ENCODE measurements at places on chromosomes 2 and 18.

DNA sequence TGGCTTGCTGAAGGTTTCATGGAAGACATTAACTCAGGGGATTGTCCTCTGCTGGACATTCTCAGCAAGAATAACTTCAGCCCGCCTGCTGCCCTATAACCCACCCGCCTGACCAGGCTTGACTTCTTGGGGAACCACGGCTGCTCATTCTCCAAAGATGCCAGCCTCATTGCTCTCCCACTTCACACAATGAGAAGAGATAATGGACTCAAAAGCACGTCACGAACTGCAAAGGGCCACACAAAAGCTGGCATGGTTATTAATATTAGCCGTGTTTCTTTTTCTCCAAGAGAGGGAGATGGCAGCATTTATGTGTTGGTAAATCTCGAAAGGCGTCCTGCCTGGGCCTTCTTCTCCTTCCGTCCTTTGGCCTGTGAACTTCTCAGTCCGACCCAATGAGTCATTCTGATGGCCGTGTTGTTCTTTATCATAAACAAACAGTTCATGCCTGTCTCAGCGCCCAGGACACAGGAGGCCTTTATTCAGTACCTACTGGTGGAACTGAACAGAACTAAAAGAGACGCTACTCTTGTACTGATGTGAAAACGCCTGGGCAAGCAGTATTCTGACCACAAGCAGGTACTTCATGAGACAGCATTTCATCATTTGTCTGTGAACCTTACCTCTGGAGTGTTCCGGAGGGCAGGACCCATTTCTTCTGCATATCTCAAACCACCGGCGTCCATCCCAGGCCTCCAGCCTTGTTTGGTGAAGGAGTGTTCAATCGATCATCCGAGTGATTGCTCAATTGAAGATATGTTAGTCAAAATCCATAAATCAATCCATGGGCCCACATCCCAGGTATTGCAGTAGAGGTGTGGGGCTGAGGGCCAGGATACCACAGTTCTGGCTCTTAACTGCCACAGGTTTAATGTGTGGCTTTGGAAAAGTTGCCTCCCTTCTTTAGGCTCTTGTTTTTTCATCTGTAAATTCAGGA is 25.1 kb upstream of the KLHL29 start:
- no peak for DNase-seq

DNA sequence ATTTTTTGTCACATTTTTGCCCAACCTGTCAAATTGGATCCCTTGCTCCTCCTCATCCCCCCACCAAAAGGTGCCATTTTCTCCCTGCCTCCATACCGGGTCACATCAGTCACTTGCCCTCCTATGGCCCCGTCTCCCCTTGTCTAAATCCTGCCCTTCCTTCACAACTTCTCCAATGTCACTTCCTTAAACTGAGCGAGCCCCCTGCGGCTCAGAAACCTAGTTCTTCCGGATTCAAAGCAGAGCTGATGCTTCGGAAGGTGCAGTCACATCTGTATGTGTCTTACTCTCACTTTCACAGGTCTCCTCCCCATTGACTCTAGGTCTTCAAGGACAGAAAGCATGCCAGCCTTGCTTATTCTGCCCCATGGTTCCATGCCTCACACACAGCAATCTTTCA is 22.1 kb downstream of the TNP1 start:
- no peak for DNase-seq

DNA sequence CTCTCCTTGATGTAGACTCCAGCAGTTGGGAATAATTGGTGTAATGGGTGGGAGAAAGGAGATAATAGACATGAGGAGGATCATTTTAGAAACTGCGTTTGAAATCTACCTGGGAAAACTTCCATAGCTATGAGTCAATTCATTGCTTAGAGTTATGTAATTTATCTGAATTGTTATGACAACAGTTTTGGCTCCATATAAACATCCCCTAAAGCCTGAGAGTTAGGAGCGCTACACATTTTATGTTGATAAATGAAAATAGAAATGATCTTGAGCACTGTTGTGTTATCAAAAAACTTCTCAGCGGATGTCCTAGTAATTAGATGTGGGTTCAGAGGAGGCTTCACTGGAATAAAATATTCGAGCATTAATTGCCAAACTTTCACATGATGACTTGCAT is 573.4 kb downstream of the TSN start:
- peak; percentile 5 for DNase-seq

DNA sequence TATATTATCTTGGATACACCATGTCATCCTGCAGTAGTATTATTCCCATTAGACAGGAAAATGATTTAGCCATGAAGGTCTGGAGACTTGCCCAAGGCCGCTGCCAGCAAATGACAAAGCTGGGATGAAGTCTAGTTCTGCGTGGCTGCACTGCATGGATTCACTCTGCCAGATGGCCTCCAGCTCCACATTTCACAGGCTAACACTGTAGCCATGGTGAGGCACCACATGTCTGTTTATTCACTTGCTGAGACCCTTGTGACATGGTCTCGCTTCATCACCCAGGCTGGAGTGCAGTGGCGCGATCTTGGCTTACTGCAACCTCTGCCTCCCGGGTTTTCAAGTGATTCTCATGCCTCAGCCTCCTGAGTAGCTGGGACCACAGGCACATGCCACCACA is 31.5 kb upstream of the SCG2 start:
- peak; percentile 29 for DNase-seq

DNA sequence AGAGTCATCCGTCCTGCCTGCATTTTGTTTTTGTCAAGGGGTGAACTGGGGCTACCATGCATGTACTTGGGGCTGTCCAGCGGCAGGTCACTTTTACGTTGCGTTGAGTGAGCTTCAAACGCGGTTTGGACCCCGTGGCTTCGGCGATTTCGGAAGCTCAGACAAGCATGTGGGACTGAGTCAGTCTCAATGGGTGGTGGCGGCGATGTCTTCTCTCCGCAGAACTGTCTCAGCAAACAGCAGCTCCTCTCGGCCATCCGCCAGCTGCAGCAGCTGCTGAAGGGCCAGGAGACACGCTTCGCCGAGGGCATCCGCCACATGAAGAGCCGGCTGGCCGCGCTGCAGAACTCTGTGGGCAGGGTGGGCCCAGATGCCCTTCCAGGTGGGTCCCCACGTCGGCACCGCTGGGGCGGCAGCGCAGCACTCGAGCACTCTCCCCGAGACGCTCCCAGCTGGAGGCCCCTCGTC is 21.3 kb downstream of the FBLN7 start:
- no peak for DNase-seq

Data from AG10803 (cell line).